ENCODE measurements at places on chromosomes 2 and 18. TPM values are rescaled to one million over a fixed set of nuclear protein-coding genes. Genes with fewer than 3 reads are reported as not detected.

Gene SERPINB5
- not detected for total RNA-seq

- no peak for DNase-seq
Measured at GRCh38 chr18:53148123-53148522, 808.1 kb downstream of the DCC start.

Gene NEB
- 0.53 TPM for total RNA-seq

Gene TSN
- total RNA-seq, result 86.9 TPM

- no peak for DNase-seq
Measured at GRCh38 chr2:237314198-237314597, 99.8 kb downstream of the COL6A3 start.

GRCh38 chr18:79927607-79928562 lies 23.6 kb downstream of the SLC66A2 start:
- peak; percentile 59 for DNase-seq

- DNase-seq, result no peak
Measured at GRCh38 chr2:28654663-28655320, 96.8 kb upstream of the PPP1CB start.

DNA sequence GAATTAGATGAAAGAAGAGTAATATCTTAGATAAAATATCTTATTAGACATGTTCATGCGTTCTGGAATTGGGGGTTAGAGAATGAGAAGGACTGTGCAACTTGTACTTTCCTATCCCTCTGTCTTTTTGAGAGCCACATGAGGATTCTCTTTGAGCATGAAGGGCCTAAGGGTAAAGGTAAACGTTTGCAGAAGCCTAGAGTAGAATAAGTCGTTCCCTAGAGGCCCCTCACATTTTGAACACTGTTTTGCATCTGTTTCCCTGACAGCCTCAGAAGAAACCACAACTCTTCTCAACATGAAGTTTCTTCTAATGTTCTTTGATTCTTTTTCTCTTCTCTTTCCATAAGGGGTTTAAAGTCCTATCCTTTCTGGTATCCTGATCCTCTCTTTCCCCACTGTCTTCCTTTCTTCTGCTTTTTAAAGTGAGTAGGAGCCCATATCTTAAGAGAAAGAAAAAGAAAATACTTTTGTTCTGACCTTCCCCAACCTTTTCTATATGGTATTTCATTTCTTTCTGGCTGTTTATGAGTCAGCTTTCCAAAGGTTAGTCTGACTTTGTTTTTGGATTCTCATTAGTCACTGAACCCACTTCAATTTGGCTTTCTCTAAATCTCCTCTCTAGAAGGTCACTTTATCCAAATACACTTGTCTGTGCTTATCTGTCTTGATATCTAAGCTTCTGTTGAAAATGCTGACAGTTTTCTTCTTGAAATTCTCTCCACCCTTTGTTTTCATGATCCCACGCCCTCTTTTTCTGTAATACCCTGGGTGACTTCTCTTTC lies 34.8 kb downstream of the PPP1R1C start:
- no peak for DNase-seq

Gene TBC1D8
- 3.9 TPM for total RNA-seq

DNA sequence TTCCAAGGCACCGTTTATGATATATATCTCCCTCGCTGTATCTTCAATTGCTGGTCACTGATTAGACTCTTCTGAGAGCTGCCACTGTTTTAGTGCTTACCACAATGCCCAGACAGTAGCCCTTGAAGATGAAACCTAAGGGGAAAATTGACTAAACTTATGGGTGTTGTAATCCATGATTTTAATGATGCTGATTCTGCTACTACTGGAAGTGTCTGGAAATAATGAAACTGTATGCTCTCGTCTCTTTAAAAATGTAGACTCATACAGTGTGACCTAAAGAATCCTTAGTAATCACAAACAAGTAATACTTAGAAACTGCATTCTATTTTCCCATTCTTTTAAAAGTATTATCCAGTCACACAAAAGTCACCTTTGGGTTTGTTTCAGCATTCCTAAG lies 5.5 kb upstream of the SLC8A1 start:
- DNase-seq, result no peak

DNA sequence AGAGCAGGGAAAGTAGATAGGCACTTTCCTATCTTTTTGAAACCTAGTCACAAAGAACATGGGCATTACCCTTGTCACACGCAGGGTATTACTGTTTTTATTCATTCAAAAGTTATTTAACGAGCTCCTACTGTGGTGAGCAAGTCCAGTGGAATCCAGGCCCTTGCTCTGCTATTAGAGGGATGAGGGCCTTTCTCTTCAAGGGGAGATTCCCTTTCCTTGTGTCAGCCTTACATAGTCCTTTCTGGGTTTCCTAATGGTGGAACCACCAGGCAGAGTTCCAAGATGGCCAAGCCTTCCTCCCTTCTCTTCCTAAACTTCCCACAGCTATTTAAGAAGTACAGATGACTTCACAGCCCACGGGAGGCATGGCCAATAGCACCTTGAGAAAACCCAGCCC lies 64.6 kb downstream of the SPTBN1 start:
- DNase-seq, result no peak

Gene ANKRD30BL
- not detected for total RNA-seq

- peak; percentile 78 for DNase-seq
Measured at GRCh38 chr18:70289351-70290312, 787 bp downstream of the SOCS6 start.

DNA sequence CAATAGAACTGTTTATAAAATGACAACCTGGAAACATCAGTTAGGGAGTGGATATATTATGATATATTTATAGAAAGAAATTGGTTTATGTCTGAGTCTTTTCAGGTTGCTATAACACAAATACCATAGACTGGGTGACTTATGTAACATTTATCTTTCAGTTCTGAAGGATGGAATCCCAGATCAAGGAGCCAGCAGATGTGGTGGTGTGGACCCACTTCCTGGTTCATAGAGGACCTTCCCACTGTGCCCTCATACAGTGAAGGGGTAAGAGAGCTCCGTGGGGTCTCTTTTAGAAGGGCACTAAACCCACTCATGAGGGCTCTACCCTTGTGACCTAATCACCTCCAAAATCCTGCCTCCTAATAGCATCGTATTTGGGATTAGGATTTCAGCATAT lies 86.7 kb downstream of the BCL2 start:
- DNase-seq, result no peak

DNA sequence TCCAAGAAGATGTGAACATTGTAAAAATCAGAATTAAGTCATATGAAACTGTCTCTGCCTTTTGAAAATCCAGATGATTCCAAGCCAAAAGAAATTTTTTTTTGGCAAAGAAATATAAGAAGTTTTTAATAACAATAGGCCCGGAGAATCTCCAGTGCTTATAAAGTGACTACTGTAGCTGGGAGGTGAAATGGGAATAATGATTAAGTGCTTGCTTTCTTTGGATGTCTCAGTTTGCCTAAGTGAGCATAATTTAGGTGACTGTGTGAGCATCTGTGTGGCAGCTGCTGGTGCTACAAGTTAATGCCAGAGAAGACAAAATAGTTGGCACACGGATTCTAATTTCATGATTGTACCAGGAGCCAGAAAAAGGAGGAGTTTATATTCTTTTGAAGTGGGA lies 185.0 kb downstream of the LTBP1 start:
- DNase-seq, result no peak

DNA sequence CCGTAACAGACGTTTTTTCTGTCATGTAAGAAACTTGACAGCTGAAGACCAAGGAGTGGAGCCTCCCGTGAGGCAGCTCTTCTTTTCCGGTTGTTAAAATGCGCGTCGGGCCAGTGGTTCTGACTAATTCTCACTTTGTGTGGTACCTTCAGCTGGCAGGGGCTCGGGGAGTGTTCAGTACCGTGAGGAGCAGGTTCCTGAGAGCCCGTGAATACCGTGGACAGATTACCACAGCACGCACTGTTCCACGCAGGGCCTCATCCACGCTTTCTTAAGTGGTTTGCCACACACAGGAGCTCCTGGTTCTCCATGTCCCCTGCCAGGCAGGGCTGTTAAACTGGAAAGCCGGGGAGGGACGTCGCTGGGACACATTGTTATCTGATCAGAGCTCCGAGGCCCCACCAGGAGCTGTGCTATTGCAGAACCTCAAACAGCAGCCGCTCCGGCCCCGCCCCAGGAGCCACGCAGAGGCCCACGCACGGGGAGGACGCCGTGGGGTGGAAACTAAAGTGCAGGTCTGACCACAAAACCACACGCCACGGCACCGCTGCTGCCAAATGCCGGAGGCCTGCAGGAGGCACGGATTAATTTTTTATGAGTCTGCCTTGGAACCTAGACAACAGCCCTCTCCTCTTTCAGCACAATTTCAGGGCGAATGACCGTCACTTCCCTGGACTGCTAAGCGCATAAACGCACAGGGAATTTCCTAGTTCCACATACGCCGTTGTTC lies 43.3 kb downstream of the NFATC1 start:
- DNase-seq, result no peak

DNA sequence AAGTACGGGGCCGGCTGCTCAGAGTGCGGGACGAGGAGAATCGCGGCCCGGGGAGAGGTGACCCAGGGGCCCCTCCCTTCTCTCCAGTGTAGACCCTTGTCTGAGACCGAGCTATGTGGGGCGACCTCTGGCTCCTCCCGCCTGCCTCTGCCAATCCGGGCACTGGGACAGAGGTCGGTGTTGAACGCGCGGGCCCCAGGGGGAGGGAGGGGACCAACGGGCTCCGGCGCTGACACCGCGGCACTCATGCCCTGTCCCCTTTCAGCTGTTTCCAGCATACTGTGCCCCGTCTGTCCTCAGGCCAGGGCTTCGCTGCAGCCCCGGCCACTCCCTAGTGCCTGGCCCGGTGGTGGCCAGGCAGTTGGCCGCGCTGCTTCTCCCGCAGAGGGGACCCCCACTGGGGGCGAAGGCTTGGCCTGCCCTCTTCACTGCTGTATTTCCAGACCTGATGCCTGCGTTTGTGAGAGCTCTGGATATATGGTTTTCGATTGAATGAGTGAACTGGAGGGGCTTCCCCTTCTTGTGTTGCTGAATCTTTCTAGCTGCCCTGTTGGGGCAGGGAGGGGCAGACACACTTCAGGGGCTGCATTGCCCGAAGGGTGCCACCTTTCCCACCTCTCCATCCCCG lies 809 bp downstream of the DBI start:
- peak; percentile 83 for DNase-seq

All from neural progenitor cell (in vitro differentiated cells).